ENCODE measurements at places on chromosomes 5 and 9.
A peak's percentile ranks its signal among the peaks of the same experiment; 100 is the strongest.

DNA sequence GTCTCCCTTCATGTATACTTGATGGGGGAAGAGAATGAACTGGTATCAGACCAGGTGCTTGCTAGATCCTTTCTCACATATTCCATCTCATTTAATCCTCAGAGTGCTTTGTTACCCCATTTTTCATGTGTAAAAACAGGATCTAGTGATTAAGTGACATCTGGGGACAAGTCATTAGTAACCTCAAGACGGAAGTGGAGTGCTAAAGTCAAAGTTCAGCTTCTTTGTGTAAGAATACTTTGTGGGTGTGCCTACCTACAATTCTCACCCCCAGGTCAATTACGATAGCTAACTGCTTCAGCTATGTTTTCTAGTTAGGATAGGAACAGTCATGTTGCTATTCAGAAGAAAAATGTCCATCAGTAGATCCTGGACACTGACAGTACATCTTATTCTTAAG is 3.1 kb upstream of the FAM120AOS start:
- DNase-seq, result no peak

DNA sequence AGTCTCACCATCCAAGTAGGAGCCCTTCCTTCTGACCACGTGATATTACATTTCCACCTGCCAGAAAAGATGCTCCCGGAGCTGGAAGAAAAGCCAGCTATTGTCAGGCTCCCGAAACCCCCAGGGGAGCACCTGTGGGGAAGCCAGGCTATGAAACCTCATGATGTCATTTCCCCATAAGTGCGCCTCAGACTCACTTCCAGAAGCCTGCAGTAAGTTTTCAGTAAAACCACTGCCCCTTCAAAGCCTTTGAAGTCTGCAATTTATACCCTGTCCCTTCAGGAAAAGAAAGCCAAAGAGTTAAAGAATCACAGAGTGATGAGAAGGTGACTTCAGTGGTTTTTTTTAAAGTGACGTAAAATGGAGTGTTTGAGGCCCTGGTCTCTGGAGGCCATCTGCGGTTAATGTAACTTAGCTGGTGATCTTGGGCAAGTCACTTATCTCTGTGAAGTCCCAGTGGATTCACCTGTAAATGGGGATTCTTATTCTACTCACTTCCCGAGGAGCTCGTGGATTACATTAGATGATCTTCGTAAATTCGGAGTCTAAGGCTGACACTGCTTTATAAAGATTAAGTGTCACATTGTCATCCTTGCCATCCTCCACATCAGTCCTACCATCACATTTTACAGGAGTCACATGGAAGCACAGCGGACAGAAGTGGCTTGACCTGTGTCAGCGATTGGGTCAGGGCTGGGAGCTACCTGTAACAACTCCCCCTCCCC is 2.6 kb upstream of the SEMA6A start:
- peak; percentile 71 for DNase-seq

DNA sequence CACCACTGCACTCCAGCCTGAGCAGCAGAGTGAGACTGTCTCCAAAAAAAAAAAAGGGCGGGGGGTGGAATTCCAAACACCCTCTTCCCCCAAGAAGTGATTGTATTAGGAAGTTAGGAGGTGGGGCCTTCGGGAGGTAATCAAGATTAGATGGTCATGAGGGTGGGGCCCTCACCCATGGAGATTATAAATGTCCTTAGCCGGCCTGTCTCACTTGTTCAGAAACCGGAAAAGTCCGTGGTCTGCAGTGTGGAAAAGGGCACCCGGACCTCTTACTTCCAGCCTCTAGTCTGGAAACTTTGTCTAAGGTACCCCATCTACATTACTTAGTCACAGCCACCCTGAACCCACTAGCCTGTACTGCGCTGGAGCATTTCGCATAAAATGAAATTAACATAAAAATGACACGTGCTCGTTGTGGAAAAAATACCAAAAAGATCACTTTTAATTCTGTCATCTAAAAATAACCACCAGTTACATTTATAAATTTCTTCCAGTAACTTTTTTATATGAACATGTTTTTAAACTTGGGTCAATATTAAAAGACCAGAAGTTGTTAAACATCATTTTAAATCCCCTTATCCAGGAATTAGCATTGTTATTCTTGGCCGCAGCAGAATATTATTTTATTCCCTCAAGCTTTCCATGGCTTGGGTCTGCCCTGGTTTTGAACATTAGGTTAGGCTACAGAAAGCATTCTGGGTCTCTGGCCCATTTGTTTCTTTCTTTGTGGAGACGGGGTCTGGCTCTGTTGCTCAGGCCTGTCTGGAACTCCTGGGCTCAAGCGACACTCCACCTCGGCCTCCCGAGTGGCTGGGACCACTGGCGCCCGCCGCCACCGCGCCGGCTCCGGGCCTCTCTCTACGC is 1.2 kb upstream of the CKS2 start:
- no peak for DNase-seq

DNA sequence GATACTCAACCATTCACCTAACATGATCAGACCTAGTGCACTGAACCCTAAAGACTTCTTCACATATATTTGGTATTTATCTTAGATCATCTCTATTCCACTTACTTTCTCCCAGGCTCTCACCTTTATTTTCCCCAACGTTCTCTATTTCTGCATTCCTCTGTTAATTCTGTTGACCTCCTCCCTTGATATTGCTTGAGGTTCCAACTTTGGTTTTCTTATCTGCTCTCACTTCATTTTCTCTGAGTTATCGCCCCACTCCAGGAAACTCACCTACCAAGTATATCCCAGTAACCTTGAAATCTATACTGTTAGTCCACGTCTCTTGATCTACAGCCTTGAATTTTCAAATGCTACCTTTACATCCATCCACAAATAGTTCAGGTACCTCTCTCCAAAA is 9.2 kb downstream of the NADK2 start:
- DNase-seq, result no peak

GRCh38 chr9:120891884-120892747 is 15.1 kb upstream of the PHF19 start:
- peak; percentile 51 for DNase-seq

DNA sequence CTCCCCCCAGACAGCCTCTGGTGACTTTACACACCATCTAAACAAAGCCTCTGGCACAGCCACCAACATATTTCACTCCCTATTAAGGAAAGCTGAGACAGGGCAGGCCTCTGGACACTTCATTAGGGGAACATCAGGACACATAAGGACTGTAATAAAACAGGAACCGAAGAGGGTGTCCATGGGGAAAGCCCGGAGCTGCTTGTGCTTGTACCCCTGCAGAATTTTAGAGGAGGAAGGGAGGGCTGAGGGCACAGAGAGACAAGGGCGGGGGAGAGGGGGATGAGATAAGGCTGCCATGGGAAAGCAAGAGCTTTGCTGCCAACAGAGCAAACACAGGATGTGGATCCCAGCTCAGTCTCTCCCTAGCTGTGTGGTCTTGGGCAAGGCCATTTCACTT is 138.4 kb downstream of the ASTN2 start:
- no peak for DNase-seq

GRCh38 chr9:121880343-121880898 is 212.7 kb downstream of the TTLL11 start:
- DNase-seq, result no peak

DNA sequence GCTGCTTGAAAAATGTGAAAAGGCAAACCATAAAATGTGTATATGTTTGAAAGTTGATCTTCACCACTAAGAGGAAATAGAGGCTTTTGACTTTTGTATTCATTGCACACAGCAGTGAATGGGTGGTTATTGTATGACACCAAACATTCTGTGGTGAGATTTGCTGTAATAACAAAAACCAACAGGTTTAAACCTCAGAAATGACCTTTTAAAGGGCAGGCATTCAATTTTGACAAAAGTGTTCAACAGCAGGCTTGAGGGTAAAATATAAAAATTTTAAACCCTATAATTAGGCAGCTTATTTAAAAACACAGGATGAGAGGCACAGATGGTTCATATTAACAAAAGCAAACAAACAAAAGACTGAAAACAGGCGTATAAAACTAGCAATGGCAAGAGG is 128.1 kb upstream of the NUDT12 start:
- DNase-seq, result no peak

DNA sequence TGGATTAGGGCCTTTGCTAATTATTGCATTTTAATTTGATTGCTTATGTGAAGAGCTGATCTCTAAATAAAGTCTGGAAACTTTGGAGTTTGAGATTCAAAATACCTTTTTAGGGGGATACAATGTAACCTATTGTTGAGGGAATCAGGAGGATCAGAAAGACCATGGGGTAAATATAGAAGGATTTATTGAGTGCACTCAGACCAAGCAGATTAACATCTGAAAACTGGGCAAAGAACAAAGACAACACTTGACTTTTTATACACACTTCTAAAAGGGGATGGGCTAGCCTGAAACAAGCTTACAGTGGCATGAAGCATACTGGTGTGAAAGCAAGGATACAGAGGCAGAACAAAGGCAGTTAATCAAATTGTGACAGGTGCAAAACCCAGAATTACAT is 174.3 kb downstream of the MRPS30 start:
- no peak for DNase-seq

DNA sequence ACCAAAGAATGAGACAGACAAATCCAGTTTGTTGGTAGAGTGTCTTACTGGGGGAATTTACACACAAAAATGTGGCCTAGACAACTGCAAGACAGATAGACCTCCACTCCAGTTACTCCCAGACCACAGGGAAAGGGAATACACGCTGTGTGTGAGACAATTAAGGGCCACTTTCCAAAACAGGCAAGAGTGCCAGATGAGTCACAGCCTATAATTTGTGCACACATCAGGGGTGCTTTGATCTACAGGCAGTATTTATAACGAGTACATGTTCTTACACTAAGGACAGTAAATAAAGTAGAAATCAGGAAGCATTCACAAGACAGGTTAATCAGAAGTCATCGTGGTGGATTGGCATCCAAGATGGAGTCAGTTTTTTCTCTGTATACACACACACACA is 114.8 kb downstream of the ZNF622 start:
- no peak for DNase-seq

DNA sequence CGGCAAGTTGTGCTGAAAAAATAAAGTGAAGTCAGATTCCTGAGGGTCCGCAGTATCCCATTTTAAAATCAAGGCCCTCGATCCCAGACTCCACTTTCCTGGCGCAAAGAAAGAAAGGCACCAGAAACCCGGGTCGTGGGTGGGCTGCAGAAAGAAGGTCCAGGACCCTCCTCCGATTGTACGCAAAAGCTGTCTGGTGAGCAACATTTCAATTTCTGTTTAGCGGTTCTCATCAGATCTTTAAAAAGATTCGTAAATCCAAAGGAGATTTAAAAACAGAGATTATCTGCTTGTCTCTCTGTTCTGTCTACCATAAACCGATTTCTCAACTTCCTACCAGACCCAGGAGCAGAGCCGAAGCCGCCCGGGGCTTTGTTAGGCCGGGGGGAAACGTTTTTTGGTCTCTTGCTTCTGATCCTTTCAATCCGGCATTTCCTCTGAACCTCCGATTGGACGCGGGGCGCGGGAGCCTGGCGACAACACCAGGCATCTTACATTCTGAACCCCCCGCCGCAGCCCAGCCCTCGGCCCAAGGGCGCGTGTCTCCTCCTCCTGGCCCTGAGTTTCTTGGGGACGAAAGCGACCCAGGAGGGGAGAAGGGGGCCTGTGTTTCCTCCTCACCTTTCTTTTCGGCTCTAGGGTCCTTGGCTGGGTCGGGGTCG is 746 bp downstream of the NKX2-5 start:
- DNase-seq, result peak; percentile 41

DNA sequence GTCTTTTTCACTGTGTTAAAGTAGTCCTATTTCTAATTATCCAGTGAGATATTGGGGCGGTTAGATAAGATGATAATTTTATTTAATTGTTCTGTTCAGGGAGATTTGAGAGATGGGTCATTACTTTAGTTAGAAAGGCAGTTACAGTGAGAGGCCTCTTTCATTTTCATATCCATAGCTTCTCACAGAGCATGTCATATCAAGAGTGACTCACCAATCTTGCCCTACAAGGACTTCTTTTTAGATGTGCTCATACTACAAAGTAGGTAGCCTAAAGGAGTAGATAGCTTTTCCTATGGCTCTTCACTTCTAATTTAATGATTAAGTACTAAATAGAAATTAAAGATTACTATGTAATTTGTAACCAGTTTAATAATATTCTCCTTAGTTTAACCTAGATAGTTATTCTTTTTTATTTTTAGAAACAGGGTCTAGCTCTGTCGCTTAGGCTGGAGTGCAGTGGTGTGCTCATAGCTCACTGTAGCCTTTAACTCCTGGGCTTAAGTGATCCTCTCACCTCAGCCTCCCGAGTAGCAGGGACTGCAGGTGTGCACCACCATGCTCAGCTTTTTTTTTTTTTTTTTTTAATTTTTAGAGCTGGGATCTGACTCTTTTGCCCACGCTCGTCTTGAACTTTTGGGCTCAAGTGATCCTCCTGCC is 71.0 kb downstream of the FER start:
- DNase-seq, result peak; percentile 61

- DNase-seq, result no peak
These were observed 17.9 kb downstream of the HMMR start for GRCh38 chr5:163478126-163478981.

GRCh38 chr5:119385136-119385535 is 29.3 kb downstream of the TNFAIP8 start:
- DNase-seq, result no peak

DNA sequence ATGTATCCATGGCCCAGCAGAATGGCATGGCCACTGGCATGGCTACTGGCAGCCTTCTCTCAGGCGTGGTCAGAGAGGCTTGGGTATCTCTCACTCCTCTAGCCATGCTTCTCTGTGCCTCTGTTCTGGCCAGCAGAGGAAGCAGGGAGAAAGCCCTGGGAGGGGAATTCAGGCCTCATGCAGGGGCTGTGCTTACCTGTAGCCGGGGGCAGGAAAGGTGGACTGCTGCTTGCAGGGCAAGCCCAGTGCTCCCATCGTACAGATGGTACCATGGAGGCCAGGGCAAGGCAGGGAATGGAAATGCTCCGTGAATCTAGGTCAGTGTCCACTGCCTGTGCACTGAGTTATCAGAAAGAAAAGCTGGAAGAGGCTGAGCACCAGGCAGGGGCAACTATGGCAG is 2.7 kb downstream of the OR13J1 start:
- DNase-seq, result no peak

DNA sequence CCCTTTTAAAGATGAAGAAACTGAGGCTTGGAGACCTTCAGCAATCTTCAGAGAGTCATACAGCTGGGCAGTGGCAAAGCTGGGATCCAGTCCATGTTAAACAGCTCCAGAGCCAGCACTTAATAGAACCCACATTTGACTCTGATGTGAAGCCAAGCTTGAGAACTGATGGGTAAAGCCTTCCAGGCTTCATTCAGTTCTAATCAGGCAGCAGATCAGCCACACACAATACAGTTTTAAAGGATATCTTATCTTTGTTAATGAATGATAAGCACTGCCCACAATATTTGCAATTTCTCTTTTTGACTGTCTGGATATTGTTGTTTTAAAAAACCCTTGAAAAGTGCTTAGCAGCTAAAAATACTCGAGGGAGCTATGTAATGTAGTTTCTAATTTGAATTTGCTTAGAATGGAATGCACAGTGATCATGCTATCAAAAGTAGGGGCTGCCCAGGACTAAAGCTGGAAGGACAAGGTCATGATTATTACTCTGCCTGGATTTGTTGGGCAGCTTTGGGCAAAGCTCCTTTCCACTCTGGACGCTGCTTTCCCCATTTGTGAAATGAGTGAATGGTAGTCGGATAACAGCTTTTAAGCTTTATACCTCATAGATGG is 31.3 kb upstream of the HTR4 start:
- DNase-seq, result no peak
